EL (cell line): ENCODE measurements at places on chromosomes 11 and 22.
A peak's percentile ranks its signal among the peaks of the same experiment; 100 is the strongest.

DNA sequence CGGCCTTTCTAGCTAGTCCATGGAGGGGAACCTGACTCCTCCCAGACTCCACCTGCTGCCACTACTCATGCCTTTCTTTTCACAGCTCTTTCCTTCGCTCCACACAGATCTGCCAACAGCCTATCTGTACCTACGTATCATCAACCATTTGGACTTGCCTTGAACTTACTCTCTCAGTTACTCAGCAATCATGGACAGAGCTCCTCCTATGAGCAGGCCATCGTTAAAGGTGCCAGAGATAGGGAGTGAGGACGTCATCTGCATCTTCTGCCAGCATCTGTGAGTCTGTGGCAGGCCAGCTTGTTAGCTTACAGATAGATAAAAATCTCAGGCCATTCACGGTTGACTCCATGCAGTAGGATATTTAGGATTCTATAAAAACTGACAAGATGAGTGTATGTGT is 162.9 kb upstream of the ZBED5 start:
- DNase-seq, result no peak

- DNase-seq, result no peak
Observed at GRCh38 chr11:131671734-131672133, 301.3 kb downstream of the NTM start.

DNA sequence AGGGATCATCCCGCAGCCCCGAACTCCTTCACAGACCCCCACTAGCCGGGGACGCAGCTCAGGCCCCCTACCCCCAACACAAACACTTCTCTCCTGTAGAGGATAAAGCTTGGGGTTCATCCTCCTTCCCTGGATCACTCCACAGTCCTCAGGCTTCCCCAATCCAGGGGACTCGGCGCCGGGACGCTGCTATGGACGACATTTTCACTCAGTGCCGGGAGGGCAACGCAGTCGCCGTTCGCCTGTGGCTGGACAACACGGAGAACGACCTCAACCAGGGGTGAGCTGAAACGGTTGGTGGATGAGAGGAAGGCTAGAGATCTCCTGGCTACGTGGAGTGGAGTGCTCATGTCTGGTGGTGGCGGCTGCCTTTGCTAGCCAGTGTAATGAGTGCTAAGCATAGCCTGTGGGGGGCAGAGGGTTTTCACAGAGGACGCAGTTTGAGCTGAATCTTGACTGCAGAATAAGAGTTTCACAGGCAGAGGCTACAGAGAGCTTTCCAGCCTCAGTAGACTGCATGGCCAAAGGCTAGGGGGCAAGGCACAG is 580 bp downstream of the ILK start:
- peak; percentile 72 for DNase-seq

DNA sequence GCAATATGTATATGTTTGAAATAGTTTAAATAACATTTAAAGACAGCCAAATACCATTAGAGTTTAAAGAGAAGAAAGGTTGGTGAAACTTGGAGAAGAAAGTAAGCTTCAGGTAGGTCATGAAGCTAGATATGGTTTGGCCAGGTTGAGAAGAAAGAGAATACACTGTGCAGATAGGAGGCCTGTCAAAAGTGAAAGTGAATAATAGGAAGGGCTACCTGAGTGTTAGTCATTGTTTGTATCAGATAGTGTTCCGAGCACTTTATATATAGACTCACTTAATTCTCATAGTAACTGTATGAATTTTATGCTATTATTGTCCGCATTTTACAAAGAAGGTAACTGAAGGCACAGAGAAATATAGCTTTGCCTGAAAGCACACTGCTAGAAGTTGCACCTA is 56.9 kb downstream of the USP47 start:
- DNase-seq, result no peak

GRCh38 chr11:111326824-111327223 is 28.5 kb downstream of the POU2AF3 start:
- no peak for DNase-seq

DNA sequence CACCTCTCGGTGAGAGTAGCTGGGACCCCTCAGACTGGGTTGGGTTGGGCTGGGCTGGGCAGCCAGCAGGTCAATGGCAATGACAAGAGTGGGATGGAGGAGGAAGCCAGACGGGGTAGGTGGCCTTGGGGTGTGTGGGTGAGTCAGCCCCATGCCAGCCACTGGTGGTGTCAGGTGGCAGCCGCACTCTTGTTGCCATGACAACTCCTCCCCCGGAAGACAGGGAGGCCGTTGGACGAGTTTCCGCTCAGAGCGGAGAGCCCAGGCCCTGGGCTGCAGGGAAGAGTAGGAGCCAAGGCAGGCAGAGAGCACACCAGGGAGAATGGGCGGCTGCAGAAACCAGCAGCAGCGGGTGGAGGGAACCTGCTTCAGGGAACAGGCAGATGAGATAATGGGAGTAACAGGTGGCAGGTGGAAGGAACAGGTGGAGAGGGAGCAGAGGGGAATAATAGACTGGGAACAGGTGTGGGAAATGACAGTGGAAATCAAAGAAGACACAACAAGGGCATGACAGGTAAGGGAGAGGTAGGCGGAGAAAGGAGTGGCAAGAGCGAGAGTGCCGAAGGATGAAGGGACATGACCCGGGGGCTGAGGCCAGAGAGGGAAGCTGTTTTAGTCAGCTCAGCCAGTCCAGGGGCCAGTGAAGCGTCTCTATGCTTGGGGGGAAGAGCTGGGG is 8.7 kb downstream of the SPTBN2 start:
- DNase-seq, result peak; percentile 70

GRCh38 chr22:44245867-44246266 is 65.1 kb downstream of the PARVG start:
- DNase-seq, result no peak

GRCh38 chr22:42313804-42314581 is 43.5 kb upstream of the TCF20 start:
- DNase-seq, result peak; percentile 30

- no peak for DNase-seq
Observed at GRCh38 chr11:37770145-37770544, 1172.1 kb upstream of the RAG2 start.
